ENCODE measurements at places on chromosomes 3 and 15.

GRCh38 chr3:191441687-191442086 is 19.3 kb upstream of the PYDC2 start:
- no peak for DNase-seq

DNA sequence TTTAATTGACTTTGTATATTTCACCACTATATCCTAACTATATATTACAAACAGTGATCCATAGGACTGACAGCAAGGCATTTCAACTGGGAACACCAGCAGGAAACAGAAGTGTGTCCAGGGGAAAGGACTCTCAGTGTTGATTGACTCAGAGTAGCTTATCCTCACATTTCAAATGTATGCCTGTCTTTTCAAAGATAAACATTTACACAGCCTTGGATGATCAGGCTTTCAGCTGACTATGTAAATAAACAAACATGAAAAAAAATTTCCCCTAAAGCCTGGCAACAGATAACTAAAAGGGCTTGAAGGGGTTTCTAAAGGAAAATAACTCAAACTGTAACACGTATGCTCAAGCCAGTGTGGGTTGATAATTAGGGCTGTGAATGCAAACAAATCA is 321.8 kb downstream of the TBC1D5 start:
- no peak for DNase-seq

DNA sequence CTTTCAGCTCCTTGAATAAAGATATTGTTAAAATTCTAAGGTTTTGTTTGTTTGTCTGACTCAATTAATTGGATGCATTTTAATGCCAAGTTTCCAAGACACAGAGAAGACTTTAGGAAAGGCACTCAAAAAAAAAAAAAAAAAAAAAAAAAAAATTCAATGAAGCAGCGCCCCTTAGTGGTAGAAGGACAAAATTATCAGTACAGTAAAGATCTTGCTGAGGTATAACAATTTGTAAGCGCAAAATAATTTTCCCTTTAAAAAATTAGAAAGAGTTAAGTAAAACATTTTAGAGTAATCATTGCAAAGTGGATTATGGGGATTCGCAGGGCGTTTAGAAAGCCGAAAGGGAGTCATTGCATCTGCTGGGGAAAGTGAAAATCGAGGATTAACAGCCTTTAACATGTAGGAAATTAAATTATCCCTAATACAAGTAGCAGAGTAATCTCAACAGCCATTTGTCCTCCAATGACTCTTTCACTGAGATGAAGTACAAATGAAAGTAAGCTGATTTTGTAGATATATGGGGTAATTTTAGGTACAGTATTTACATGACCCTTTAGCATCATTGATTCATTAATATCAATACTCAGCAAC is 5.8 kb upstream of the DIS3L start:
- no peak for DNase-seq

GRCh38 chr3:28912120-28912885 is 368.6 kb upstream of the RBMS3 start:
- DNase-seq = no peak

DNA sequence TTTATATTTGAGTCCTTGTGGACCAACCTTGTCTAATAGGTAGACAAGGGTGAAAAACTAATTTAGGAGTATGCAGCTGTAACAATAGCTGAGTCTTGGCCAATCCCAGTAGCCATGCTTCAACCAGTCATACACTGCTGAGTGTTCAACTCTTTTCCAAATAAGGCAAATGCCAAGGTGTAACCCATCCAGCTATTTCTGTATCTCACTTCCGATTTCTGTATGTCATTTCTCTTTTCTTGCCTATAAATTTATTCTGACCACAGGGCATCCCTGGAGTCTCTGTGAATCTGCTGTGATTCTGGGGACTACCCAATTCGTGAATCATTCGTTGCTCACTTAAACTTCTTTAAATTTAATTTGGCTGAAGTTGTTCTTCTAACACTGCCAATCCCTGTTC is 93.2 kb downstream of the MAGI1 start:
- no peak for DNase-seq

DNA sequence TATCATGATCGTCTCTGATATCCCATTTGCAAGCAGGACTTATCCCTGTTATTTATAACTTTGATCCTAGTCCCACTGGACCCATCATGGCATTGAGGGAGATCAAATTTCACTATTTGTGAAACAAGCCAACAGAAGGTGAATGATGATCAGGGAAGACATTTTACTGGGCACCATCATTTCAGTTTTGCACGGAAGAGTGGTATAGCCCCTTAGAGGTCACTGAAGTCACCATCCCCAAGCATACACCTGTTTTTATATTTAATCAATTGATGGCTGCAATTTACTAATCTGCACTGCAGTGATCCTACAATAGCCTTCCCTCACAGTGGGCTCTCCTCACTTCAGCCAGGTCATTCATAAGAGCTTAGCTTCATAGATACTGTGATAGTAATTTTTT is 132.4 kb downstream of the FHIT start:
- DNase-seq = no peak

GRCh38 chr3:156406393-156406792 is 148.5 kb downstream of the SSR3 start:
- no peak for DNase-seq

DNA sequence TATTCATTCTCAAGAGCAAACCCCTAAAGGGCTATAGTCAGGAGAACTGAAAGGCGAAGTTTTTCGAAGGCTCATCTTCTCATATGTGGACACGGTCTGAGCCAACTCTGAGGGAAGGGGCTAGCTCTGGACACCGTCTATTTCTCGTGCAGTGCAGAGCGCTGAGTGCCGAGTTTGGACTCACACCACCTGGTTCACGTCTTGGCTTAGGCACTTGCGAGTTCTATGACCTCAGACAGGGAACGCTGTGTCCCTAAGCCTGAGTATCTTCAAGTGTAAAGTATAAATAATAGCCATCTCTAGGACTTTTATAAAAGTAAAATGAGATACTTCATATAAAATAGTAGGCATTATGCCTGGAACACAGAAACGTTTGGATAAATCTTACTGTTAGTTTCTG is 223.7 kb downstream of the FMN1 start:
- DNase-seq = no peak

GRCh38 chr15:74179101-74179841 is 5.8 kb downstream of the ISLR start:
- no peak for DNase-seq

- DNase-seq = no peak
Observed at GRCh38 chr3:85604641-85605040, 645.9 kb downstream of the CADM2 start.

- no peak for DNase-seq
Observed at GRCh38 chr3:131505421-131505820, 2.6 kb upstream of the MRPL3 start.

GRCh38 chr3:114439284-114439683 is 145.5 kb downstream of the TIGIT start:
- DNase-seq = no peak

GRCh38 chr3:102466001-102466400 is 31.2 kb downstream of the ZPLD1 start:
- DNase-seq = no peak

DNA sequence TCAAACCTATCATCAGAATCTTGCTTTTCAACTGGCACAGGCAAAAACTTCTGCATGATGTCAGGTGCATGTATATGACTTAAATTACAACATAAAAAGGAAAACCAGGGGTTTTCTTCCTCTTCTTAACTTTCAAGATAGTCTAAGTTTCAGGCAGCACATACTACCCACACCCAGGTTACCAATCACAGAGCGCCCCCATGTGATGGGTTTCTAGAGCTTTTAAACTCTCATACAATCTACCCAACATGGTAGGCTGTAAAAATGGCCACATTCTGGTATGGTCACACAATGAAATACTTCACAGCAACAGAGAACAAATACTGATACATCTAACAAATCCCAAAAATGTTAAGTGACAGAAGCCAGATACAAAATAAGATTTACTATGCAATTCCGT is 7.4 kb downstream of the MESD start:
- no peak for DNase-seq

GRCh38 chr3:42115946-42116345 is 24.8 kb downstream of the TRAK1 start:
- DNase-seq = no peak

GRCh38 chr3:127671523-127672428 is 976 bp upstream of the ABTB1 start:
- no peak for DNase-seq

GRCh38 chr3:133836497-133837158 is 31.0 kb downstream of the SRPRB start:
- DNase-seq = no peak

DNA sequence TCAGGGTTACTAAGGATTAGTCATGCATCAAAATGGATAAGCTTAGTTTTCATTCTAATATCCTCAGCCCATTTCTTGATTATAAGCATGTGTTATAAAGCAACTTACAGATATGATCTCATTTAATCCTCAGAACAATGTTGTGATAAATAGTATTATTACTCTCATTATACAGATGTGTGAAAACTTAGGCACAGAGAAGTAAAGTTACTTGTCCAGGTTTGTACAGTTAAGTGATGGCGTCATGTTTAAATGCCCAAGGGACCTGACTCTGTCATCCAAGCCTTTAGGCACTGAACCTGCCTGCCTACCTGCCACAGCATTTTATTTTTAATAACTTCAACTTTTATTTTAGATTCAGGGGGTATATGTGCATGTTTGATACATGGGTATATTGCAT is 472.9 kb upstream of the SEMA6D start:
- DNase-seq = no peak

DNA sequence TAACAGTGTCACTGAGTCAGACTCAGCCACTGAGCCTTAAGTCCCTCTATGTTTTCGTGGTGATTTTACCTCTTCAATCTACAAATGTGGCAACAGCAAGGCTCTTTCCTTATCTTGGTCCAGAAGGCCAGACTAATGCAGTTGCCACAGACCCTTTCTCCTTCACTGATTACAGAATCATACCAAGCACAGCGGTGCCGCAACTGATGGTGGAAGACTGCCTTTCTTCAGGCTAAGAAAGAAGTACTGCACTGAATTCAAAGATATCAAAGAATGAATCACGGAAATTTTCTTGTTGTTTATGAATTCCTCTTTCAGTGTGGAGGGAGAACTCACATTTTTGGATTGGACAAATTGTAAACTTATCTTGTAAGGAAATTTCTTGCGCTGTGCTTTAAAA is 18.6 kb downstream of the DCP1A start:
- DNase-seq = no peak

GRCh38 chr3:127964053-127964452 is 49.0 kb downstream of the KBTBD12 start:
- no peak for DNase-seq

GRCh38 chr15:77057685-77058084 is 13.2 kb downstream of the TSPAN3 start:
- no peak for DNase-seq

GRCh38 chr3:170699158-170700053 is 113.5 kb upstream of the SLC7A14 start:
- no peak for DNase-seq

GRCh38 chr3:13546667-13547171 is 2.2 kb upstream of the FBLN2 start:
- DNase-seq = no peak

DNA sequence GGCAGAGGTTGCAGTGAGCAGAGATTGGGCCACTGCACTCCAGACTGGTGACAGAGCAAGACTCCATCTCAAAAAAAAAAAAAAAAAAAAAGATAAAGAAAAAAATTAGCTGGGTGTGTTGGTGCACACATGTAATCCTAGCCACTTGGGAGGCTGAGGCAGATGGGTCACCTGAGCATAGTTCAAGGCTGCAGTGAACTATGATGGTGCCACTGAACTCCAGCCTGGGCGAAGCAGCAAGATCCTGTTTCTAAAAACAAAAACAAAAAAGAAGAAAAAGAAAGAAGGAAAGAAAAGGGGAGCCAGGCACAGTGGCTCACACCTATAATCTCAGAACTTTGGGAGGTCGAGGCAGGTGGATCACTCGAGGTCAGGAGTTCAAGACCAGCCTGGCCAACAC is 32.9 kb downstream of the PIK3CB start:
- DNase-seq = no peak

DNA sequence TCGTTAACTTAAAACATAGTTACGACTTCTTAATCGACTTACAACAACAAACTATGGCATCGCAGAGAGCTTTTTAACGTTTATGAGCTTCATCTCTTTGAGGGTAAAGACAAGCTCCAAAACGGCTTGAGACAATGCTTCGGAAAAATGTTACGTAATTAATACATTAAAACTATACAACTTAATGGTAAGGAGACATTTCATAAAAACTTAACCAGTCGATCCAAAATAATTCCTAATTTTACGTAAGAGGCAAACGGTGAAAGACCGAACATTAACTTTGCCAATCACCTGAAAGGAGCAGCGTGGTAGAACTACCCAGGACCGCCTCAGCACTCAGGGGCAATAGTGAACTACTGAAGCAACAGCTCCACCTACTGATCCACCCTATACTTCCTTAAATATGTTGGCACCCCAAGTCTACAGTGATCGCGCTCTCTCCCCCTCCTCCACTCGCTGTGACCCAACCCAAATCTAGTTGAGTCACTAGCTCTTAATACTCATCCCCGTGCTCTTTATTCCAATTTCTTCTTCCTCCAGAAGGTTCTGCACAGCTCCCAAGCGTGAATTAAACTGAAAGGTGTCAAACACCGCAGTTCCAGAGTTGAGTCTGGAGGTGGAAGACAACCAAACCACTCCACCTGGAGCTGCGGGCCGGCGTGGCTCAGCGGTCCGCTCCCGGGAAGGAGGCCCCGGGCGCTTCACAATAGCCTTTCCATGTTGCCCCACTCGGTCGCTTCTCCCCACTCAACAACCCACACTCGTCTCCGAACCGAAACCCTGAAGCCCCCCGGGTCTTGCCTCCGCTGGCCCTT is 901 bp downstream of the NAA50 start:
- peak; percentile 81 for DNase-seq

- DNase-seq = no peak
Observed at GRCh38 chr3:197847866-197848401, 56.9 kb downstream of the LRCH3 start.

DNA sequence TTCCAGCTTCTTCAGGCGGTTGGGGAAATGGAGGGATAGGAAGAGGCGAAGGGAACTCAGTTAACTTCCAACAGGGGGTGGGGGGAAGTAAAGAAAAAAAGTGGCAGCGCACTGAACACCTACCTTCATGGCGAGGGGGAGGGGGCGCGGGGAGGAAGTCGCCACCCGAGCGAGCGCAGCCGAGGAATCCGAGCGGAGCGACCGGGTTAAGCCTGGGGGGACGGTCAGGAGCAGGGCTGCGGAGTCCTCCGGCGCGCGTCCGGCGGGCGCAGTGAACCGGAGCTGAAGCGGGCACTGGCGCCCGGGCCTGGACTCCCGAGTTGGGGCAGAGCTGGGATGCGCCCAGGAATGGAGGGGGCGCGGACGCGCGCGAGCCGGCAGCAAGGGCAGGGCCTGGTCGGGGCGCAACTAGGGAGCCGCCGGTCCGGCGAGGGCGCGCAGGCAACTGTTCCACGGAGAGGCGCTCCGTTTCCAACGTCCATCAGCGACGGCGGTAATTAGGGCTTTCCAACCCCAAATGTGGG is at the start of gene WNT5A:
TSS of gene WNT5A (minus strand) at position 450 of the 524 bp plus-strand sequence. CDS start at position 129, 321 bp downstream.
- no peak for DNase-seq
